ENCODE measurements at places on chromosomes 6 and 20.

- DNase-seq: peak; percentile 75
These were observed 1.4 kb upstream of the CEP43 start for GRCh38 chr6:166997768-166998255.

- DNase-seq: peak; percentile 22
These were observed 1.2 kb downstream of the CDC40 start for GRCh38 chr6:110181131-110182030.

DNA sequence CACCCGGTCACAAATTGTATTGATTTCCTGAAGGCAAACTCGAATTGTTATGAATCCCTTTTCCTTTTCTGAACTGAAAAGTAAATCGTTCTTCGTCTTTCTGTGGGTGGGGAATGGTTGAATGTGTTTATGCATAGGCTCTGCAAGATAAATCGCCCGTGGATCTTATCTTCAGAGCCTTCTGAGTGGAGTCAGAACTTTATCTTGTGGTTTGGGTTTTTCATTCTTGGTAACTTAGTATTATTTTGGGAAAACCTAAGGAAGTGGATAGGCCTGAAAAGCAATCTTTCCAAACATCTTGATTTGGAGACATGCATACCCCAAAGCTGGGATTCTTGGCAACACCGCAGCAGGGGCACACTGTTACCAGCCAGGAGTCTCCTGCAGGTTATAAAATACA is 122.4 kb downstream of the MAP3K7 start:
- no peak for DNase-seq

DNA sequence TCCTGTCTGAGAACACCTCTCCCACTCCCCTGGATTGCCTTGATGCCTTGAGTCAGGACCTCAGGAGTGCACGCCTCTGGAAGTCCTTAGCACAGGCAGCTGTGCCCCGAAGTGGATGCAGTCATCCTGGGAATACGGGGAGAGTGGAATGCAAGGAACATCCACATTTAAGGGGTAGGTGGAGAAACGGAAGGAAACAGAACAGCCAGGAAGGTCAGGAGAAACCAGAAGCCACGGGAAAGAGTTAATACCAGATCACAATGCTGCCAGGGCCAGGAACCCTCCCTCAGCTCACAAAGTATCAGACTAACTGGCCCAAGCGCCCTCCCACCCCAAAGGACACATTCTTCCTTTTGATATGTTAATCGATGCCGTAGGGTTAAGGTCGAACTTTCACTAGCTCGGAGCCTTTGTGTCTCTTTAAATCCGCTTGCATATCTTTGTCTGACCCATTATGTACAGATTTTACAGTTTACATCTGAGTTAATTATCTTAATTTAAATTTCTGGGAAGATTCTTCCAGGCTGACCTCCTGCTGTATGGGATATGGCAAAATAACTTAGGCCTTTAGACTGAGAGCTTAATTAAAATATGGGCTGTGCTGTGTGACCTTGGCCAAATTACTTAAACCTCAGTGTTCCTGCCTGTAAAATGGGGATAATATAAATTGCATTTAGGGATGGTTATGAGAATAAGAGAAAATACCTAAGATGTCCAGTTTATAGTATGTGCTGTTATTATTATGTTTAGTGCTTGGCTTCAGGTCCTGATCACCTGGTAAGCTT is 24.0 kb upstream of the CCND3 start:
- DNase-seq: no peak

- DNase-seq: peak; percentile 20
These were observed 93.7 kb downstream of the SSR1 start for GRCh38 chr6:7219310-7219709.

Data from fibroblast of pulmonary artery (primary cell).